ENCODE measurements at places on chromosomes 11 and 22.

DNA sequence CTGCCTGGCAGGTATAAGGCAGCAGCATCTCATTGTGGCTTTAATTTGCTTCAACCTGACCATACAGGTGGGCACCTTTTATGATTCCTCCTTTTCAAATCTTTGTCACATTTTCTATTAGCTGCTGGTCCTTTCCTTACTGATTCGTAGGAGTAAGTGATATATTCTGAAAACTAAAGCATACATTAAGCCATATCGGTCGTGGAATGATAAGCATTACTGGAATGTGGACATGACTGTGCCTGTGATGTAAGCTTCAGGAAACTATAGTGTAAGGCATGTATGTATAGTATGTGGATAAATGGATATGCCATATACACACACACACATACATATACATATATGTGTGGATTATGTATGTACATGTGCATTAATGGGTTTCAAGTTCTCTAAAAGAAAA is 20.8 kb downstream of the YPEL1 start:
- DNase-seq = no peak

- DNase-seq = no peak
Observed at GRCh38 chr11:114081641-114082414, 22.3 kb downstream of the ZBTB16 start.

GRCh38 chr11:110830344-110830743 is 118.1 kb upstream of the ARHGAP20 start:
- no peak for DNase-seq

GRCh38 chr11:56700914-56701485 is 2.1 kb downstream of the OR9G1 start:
- DNase-seq = no peak

- no peak for DNase-seq
Observed at GRCh38 chr22:41557401-41558240, 3.2 kb upstream of the CSDC2 start.

DNA sequence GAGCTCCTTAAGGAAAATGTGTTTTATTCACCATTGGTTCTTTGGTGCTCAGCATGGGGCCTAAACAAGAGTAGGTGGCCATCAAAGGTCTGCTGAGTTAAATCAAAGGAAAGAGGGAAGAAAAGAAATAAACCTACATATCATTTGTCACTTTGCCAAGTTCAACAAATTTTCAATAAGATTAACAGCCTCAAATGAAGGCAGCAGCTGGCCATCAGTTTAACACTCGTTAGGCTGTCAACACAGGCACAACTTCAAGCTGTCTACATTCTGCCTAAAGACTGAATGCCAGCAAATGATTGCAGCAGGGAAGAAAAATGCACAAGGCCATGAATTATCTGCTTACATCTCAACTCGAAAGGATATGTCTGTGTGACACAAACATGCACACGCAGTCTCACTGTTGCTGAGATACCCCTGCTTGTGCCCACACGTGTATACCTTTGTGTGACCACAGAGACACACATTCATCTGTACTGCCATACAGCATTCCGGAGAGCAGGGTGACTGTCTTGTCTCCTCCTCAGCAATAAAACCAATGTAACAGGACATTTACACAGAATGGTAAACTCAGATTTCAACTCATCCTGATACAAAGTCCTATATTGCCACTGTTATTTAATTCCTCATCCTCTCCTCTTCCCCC is 40.1 kb downstream of the TRIM66 start:
- DNase-seq = no peak
